ENCODE measurements at places on chromosomes 11 and 22.

DNA sequence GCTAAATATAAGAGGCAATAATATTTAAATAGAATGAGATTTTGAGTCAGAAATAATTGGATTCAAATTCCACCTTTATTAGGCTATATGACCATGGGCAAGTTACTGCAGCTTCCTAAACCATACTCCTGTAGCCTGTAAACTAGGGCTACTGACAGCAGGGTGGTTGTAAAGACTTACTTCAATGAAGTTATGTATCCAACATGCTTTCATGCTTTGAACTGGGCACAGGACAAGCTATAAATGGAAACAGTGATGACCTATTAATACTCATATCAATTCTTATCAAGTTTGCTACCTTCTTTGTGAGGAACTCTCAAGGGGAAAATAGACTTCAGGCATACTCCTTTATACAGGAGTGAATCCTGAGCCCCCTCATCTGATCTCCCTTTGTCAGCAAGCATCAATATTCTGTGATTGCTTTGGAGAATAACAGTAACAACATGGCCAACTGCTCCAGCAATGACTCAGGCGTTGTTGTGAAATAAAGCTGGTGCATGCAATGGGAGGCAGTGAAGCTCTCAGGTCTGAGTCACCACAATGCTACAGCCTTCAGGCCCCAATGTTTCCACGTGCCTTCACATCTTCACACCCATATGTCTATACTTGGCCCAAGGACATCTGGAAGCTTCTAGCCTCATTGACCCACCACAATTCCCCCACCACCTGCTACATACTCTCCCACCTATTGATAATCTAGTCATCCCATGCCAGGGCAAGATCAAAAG is 102.5 kb downstream of the KCNA4 start:
- DNase-seq: no peak

- no peak for DNase-seq
Measured at GRCh38 chr11:115974703-115975102, 470.5 kb upstream of the CADM1 start.

DNA sequence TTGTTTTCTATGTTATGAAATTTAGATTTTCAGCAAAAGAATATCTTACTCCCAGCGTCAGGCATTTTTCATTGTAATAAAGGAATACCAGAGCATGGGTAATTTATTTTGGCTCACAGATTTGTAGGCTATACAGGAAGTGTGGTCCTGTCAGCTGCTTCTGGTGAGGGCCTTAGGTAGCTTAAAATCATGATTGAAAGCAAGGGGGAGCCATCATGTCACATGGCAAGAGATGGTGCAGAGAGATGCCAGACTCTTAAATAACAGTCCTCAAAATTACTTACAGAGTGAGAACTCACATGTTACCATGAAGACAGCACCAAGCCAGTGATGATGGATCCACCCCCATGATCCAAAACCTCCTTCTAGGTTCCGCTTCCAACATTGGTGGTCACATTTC is 825.0 kb upstream of the CHORDC1 start:
- DNase-seq: no peak

DNA sequence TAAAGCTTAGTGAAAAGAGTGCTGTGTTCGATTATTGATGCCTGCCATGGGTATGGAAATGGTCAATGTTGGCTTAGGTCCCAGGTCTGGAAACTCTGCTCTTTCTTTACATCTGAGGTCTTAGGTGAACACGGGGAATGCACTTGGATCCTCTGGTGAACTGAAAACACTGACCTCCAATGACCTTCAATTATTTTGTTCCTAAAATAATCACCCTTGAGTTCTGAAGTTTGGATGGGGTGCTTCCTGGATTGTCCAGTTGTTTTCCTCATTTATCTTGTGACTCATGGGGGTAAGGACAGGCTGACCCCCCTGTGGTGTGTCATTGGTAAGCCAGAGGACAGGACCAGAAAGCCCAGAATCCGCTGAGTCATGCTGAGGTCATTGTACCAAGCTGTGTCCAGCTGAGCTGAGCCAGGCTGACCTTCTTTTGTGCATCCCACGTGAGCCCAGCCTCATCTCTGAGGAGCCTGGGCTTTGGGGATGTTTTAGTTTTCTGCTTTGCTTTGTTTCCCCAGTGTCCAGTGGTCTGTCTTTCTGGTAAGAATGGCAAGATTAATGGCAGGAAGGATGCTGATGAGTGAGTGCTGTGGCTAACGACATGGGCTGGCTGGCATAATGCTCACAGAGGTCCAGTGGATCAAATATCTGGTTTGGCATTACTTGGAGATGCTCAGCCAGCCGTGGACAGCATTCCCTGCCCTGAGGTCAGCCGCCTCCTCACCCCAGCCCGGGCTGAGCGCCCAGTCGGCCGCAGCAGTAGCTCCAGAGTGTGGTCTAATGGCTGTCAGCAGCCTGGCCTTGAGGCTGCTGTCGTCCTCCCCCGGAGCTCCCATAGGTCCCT is 35.6 kb downstream of the AMPD3 start:
- peak; percentile 77 for DNase-seq

DNA sequence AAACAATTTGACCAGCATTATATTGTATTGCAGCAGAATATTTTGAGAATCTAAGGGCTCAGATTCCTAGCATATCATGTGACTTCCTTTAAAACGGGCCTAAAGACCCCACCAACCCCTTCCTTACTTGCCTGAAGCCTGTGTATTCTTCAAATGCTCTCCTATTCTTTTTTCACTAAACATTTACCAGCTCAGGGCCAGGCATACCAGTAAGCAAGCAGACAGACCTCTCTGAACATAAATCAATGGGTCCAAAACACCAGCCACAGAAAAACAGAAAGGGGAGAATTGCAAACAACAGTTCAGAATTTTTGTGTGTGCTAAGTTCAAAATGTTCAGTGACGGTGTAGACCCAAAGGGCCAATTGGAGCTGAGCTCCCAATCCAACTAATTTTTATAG is 64.8 kb upstream of the TIMP3 start:
- no peak for DNase-seq

GRCh38 chr11:62033191-62034035 is 66.0 kb upstream of the FTH1 start:
- no peak for DNase-seq

Measured in smooth muscle cell of the brain vasculature (primary cell).